ENCODE measurements at places on chromosomes 7 and 10.

DNA sequence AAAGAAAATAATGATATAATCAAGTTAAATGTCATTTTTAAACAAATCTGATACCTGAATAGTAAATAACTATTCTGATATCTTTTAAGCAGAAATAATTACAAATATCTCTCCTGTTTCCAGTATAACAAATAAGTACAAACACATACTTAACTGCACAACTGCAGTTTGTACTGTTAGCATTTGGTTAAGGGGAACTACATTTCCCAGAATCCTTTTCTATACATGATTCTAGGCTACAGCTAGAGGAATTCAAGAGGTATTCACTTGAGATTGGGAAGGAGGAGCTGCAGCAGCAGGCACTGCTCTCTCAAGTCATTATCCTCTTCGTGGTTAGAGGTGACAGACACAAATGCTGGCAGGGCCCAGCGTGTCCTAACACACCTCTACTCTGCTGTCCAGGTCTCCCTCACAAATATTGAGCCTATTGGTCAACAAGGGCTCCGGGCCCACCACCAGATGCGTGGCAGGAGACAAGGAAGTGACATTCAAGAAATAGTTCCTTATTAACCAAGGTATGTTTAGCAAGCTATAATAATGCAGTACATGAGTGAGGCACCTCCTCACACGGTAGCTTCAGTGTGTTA lies 255.1 kb upstream of the MKLN1 start:
- no peak for DNase-seq

GRCh38 chr7:156607332-156608172 lies 33.0 kb upstream of the RNF32 start:
- DNase-seq, result no peak

DNA sequence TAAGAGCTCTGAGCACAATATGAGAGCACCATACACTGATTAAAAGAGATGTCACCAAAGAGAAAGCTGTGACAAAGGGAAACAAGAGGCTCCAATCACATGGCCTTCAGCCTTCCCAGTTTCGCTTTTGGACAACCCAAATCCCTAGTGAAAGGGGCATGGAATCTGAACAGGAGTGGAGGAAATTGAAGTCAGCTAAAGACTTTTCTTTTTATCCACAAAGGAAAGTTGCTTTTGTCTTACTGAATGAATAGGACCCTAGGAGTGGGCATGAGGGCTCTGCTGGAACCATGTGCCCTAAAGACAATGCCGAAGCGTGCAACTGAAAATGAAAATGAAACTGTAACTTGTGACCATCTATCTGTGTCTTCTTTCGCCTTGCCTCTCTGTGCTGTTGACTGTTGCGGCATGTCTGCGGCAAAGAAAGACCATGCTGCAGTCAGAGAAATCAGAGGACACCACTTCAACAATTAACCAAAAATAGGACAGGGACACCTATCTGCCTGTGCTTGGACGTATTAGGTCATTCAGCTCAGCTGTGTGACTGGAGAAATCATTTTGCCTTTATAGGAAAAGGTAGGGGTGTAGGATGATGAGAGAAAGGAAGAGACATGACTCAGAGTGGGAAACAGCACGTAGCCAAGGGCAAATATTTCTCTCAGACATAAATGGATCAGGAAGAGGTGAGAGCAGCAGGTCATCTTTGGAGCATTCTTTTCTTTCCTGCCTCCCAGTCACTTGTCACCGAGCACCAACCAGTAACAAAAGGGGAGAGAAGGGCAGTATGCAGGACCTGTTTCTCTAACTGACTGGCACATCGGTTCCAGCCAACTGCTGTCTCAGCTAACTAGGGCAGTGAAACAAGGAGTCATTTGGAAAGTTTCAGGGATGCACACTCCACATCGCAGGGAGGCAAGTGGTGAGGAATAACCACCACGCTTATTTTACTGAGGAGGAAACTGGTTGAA lies 12.3 kb downstream of the CAV2 start:
- DNase-seq, result no peak

DNA sequence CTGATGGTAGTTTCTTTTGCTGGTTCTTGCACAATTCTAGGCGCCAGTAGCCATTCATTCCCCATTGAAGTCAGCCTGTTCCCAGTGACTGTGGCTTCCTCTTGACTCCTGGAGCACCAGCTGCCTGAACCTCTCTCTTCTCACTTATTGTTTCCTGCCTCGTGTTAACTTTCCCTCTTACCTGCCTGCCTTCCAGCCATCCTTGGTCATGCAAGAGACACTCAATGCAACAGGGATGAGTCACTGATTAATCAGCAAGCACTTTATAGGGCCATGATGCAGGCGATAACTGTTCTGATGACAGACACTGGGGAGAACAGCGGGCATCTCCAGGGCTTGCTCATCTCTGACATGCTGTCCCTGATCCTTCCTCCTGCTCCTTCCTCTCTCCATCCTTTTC lies 122.0 kb downstream of the PLCE1 start:
- DNase-seq, result no peak

DNA sequence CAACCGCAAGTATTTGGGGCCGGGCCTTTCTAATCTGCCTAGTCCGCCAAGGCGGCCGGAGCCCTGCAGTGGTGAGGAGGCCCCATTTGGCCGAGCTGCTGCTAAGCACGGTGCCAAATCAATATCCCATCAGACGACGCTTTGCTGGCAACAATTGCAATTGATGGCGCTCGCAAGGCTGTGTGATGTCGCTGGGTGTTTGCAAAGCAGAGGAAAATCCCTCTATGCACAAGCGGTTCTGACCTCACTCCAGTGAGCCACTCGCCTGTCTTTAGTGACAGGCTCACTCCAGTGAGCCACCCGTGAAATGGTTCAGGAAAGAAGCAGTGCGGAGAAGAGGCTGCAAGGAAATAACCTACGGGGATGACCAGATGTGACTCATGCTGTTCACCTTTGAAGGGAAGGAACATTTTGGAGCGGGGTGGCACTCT lies 18.3 kb upstream of the PDE1C start:
- no peak for DNase-seq

DNA sequence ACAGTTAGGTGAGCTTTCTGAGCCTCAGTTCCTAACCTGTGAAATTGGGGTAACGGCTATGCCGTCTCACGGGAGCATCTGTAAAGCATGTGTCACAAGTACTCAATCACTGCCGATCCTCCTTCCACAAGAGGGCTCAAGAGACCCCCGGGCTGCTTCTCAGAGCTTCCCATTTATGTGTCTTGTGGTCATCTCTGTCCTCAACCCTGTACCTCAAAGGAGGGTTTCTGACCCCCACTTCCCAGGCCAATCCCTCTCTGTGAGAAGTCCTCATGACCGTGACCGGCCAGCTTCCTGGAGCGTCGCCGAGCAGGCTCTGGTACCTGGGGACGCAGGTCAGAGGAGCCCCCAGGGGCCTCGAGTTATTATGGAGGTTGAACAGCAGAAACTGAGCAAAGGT lies 510 bp upstream of the TRPV5 start:
- DNase-seq, result no peak

DNA sequence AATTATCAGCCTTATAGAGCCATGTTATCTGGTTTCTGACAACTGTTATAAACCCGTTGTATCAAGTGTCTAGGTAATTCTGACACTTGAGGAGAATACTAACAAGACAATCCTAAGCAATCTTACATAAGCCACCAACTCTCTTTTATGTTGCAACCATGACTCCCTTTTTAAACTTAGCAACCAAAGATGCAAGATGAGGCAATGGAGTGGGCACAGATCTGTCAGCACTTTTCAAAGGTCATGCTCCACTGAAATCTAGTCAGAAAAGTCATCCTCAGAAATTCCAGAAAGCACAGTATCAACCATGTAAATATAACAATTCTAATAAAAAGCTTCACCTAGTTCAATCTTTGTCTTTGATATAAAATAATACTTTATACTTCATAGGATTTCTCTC lies 77.0 kb upstream of the SEMA3A start:
- DNase-seq, result no peak

DNA sequence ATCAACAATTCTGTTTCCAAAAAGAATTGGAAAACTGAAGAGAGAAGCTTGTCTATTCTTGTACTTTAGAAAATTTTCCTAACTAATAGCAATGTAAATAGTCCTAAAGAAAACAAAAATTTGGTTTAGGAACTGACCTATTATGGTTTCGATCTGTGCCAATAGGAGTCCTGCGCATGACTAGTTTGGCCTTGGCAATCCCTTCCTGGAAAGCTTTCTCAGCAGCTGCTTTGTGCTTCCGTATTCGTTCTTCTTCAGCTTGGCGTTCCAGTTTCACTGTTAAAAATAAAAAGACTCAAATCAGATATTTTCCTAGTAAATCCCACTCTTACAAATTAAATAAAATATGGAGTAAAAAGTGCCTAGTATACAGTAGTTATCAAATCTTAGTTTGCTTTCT lies 36.6 kb downstream of the FZD9 start:
- no peak for DNase-seq

- no peak for DNase-seq
Measured at GRCh38 chr10:5512881-5513612, 11.7 kb upstream of the CALML3 start.

- no peak for DNase-seq
Measured at GRCh38 chr10:50572017-50572491, 51.7 kb downstream of the SGMS1 start.

GRCh38 chr10:3222068-3222467 lies 49.5 kb upstream of the PITRM1 start:
- DNase-seq, result no peak

DNA sequence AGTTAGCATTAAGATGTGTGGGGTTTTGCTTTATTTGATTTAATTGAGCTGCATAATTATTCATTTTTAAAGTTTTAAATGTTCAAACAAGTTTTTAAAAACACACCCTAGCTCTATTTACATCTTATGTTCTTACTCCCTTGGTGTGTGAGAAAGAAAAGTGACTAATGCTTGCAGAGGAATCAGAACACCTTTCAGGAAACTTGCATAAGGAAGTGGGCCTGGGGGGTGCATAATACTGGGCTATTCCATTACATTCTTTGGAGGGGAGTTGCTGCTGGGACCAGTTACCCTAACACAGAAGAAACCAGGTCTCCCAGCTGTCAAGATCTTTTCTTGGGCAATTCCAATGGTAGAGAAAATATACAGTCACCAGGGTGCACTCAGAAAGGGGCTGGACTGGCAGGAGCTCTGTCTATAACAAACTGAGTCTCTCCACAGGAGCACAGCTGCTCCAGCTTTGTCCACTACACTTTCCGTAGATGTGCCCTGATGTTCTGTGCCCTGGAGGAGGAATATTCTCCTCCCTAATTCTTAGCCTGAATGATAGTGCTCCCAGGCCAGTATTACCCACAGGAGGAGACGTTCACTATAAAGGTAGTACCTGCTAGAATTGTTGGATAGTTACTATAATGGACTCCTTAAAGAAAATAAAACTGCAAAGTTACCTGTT lies 304.2 kb downstream of the CDC14C start:
- no peak for DNase-seq

DNA sequence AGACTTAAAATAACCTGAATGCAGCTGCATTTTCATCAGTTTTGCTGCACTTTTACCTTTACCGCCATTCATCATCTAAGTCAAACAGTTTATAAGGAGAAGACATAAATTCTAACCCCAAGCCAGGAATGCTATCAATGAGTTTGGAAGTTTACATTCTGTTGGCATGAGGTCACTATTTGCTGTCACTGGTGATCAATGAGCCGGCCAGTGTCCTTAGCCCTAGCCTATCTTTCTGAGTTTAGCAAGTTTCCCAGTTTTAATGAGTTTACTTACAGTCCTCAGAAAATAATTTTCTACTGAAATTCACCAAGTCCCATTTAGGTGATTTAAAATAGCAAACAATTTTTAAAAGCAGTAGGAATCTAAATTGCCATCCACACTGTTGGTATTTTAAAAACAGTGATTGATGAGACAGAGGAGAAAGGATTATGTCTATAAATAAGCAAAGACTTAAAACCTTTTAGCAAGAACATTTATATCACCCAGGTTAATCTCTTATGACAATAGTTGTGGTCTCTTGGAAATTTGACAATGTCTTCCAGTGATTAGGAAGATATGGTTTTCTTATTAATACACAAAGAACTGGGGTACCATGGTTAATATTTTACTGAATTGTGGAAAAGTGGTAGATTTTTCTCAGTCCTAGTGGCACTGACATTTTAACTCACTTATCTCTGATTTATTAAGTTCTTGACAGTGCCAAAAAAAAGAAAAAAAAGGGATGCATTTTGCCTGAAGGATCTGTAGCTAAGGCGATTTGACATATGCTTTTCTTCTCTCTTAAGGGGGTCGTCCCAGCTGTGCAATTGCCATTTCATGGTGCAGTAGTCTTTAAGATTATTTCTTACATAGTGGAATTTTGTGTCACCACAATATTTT lies 443.4 kb upstream of the ANKRD30A start:
- no peak for DNase-seq

DNA sequence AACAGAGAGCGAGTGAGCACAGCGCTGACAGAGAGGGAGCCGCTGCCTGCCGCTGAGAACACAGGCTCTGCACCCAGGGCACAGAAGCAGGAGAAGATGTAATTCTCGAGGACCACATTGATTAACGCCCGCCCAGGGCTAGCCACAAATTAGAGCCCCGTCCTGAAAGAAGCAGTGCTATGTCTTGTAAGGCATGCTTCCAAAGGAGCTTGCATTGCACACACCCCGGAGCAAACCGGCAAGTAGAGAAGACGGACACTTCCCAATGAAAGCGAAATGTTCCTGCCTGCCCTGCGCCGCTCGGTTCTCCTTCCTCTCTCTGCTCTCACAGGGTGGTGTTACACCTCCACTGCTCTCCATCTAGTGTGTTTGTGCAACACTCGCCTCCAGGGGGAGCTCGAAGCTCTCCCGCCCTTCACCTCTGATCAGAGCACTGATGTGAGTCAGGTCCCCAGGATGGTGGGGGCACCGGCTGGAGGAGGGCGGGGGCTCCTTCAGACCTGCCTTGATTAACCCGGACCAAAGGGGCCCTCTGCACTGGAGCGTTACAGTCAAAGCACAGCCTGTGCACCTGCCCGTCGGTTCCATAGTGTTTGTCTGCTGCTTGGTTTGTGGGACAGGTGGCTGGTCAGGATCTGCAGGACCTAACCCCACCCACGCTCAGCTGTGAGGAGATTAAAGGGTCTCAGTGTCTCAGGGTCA lies 316.5 kb downstream of the ADARB2 start:
- DNase-seq, result peak; percentile 70

DNA sequence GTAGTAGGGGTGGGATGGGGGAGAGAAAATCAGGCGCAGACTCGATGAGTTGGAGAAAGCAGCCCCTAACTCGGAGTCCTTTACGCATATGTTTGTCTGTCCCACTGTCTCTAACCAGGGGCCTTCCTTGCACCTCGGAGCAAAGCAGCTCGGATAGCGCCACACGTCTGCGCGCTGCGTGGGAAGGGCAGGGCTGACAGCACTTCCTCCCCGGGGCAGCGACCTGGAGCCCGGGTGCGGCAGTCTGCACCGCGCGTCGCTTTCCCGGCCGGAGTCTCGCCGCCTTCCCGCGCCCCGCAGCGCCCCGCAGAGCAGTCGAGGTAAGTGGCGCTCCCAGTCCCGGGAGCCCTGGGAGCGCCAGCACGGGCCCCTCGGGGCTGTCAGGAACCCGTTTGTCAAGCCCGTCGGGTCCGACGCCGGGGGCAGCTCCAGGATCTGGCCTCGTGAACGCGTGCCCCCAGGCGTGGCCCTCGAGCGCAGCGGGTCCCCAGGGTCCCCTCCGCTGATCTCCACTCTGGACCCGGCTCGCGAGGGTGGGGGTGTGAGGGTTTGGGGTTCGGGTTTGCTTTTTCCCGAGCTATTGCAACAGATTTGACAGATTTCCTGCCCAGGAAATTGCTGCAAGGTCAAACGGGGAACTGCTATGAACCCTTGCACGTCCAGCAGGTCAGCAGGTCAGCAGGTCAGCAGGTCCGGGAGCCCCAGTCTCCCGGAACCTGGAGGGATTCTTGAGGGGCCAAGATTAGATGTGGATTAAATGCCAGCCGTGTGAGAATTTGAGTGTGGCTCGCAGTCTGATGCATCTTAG lies 597 bp downstream of the APBB1IP start:
- peak; percentile 30 for DNase-seq

- DNase-seq, result no peak
Measured at GRCh38 chr7:155346285-155346684, 48.6 kb downstream of the INSIG1 start.

Measured in GM19239 (cell line).